DMS 273 treated with DMSO at 0.1 percent for 48 hours (cell line): ENCODE measurements at places on chromosomes 16 and 17.

DNA sequence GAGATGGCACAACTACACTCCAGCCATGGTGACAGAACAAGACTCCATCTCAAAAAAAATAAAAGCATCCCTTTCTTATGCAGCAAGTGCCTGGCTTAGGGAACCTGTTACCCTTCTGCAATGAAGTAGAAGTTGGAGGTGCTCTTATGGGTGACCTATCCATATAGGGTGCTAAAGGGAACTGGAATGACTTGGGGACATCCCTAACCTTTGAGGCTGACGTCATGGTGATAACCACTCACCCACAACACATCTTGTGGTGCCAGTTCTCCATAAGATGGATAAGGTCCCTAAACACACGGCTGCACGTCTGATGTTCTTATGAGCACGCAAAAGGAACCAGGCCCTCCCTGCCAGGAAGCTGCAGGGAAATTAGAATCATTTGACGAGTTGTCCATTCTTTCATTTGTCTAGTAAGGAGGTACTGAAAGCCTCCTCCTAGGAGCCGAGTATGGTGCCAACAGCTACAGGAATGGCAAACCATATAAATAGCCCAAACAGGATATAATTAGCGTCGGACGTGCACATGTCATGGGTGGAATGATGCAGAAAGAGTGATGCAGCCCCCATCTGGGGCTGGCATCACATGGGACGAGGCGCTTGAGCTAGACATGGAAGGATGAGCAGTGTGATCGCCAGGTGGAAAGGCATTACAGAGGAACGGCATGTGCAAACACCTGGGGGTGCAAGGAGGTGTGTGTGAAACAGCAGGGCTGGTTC lies 52.5 kb downstream of the ARHGAP27 start:
- DNase-seq = no peak

- DNase-seq = no peak
These were observed 22.5 kb downstream of the BANP start for GRCh38 chr16:87973717-87974116.

DNA sequence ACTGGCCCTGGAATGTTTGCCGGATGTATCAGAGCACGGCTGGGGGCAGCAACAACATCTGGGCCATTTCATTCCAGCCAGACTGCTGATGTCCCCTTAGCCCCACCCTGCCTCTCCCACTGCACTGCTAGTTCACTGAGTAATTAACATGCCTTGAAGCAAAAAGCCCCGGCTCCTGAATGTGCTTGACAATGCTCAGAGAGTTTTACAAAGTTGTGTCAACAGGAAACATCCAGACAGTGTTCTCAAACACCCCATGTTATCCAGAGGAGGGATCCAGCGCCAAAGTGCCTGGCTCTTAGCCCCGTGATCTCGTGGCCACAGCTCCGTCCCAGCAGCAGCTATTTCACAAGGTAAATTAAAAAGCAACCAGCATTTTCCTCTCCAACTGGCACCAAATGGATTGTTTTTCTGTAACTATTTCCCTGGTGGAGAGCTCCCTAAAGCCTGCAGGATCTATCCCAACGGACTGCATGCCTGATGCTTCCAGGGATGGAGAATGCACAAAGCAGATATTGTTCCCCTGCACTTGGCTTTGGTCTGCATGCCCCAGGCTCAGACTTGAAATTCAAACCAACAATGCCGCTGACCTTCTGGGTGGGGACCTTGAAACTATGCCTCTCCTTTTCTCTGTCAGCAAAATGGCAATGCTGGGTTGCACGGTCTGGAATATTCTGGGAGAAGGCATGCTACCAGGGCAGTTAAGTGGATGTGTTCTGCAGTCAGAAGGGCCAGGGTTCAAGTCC lies 115.6 kb upstream of the CDH5 start:
- DNase-seq = no peak

GRCh38 chr16:15521390-15521757 lies 87.0 kb downstream of the BMERB1 start:
- DNase-seq = no peak

GRCh38 chr16:87210894-87211293 lies 106.3 kb downstream of the C16orf95 start:
- no peak for DNase-seq

DNA sequence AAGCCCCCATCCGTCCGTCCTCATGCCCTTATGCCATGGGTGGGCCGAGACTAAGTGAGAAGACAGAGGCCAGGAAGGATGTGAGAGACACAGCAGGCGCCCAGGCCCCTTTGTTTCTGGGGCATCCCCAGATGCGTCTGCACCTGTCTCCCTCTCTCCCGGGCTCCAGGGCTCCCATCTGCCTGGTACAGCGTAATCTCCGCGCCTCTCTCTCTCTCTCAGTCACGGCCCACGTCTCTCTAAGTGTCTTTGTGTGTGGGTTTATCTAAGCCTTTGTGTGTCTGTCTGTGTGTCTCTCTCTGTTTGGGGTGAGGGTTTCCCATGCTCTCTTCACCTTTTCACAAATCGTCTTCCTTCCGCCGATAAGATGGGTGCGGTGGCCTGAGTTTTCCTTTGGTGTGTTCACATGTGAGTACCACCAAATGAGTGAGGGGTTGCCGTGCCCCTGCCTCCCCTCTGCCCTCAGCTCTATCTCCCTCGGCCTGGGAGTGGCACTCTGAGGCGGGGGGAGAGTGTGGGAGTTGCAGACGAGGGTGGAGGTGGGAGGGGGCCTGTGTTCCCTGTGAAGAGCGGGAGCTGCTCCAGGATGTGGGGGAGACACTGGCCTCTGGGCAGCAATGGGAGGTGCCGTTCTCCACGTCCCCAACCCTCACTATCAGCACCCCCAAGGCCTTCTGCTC lies 25.8 kb upstream of the ABCC3 start:
- DNase-seq = peak; percentile 28

DNA sequence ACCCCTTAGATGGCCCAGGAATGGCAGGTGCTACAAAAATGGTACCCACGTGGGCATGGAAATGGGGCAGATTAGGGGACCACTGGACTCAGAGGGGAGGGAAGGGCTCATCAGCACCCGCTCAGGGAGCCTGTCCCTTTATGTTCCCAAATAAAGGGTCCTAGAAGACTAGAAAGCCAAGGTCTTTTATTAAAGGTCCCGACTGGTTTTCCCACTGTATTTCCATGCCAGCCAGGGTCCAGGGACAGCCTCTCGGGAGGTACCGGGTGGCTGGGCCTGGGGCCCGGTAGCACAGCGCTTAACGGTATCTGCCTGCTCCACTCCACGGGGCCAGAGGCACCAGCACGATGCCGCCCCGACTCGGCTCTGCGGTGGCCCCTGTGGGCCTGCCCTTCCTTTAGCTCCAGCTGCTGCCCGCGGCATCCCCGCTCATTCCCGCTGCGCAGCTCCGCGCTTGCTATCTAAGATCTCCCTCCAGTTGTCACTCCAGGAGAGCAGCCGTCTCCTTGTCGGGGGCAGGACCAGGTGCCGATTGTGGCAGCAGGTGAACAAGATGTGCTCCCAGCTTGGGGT lies 1.4 kb downstream of the NT5C start:
- DNase-seq = no peak

- no peak for DNase-seq
These were observed 65.9 kb upstream of the CDH13 start for GRCh38 chr16:82560805-82561325.

- no peak for DNase-seq
These were observed 329.7 kb downstream of the HS3ST3B1 start for GRCh38 chr17:14630621-14631020.

DNA sequence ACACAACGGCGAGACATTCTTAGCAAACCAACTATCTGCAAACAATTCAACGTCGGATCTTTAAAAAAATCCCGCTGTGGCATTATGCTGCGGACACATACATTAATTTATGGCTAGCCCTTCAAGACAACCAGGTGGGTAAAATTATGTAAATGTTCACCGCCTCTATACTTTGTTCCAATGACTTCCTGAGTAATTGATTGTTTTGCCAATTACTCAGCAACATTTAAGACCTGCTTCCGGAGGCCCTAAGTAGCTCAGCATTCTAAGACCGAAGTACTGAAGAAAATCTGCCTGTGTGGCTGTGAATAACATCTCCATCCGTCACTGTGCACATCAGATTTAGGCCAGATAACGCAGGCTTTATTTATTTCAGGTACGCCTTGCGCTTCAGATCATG lies 23.3 kb downstream of the QPRT start:
- DNase-seq = no peak

DNA sequence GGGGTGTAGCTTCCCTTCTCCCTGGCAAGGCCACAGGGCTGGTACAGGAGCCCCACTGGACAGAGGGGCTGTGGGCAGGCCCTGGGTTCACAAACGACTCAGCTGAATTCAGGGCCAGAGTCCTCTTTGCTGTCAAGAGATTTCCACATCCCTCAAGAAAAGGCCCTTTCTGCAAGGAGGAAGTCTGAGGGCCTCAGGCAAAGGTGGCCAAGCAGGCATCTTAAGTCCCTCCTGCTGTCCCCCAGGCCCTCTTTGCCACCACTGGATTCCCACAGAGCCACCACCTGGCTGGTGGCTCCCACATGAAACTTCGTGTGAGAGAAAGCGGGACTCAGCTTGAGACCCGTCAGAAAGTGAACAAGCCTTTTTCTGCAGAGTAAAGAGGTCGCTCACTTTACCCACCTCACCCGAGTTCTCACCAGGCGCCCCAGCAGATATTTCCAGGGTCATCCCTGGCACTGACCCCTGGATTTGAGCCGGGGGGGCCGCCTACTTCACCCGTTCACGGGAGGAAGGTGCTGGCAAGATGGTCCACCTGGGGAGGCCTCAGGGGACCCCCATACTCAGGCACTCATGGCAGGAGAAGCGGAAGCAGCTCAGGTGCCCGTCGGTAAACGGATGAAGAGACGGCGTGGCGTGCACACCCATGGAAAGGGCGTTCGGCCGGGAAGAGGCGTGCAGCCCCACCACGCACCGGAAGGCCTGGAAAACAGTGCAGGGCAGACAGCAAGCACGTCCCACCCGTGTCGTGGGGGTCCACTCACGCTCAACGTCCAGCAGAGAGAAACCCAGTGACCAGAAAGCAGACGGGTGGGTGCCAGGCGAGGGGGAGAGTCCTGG lies 3.6 kb downstream of the RNF166 start:
- no peak for DNase-seq

GRCh38 chr17:7440113-7440833 lies 961 bp downstream of the FGF11 start:
- DNase-seq = no peak

GRCh38 chr17:28506763-28507487 lies 777 bp downstream of the FOXN1 start:
- no peak for DNase-seq

- peak; percentile 20 for DNase-seq
These were observed at the start of gene IL21R for GRCh38 chr16:27401768-27402568. Gene IL21R (plus strand): TSS chr16:27402174. CDS start chr16:27430072, 27,898 bp downstream.

- DNase-seq = peak; percentile 48
These were observed 180.6 kb downstream of the COPRS start for GRCh38 chr17:31678431-31678830.

GRCh38 chr17:42055496-42055895 lies 5.1 kb upstream of the C17orf113 start:
- DNase-seq = no peak

DNA sequence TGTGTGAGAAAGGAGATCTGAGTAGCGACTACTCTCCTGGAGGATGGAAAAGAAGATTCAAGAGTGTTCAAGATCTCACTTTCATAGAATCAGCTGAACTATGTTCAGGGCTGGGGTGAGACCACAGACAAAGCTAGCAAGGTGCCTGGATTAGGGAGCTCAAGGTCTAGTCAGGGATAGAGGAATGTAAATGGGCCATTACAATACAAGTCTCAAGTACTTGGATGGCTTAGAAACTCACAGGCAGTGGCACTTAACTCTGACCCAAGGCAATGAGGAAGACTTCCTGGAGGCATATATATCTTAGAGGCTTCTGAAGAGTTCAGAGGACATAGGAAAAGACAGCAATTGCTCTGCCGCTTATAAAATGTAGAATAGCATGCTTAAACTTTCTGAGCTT lies 184.9 kb upstream of the CDH11 start:
- no peak for DNase-seq

DNA sequence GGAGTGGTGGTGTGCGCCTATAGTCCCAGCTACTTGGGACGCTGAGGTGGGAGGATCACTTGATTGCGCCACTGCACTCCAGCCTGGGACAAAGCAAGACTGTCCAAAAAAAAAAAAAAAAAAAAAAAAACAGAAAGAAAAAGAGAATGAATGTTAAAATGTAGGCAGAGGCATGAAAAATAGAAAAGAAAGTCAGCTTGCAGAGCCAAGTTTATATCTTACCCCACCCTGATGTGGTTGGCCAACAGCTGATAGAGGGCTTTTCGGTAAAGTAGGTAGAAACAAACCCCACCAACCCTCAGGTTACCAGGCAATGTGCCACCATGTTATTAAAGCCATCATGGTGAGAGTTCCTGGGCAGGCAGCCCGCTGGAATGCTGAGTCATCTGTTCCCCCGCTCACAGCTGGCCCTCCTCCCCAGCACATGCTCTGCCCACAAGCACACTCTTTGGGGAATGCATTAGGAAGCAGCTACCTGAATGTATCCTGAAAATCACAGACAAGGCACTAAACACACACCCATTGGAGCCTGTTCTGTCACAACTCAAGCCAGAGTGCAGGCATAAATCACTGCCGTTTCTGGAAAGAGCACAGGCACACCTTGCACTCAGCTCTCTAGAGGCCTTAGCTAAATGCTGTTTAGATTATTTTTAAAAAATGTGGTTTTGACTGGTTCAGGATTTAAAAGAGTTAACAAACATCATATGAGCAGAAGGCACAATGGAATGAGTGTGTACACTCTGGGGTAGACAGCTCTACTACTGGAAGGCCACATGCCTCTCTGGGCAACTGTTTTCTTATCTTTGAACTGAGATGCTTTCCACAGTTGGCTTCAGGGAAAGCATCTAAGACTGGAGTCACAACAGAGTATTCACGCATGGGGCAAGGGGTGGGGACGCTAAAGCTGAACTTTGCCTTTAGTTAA lies 128.5 kb downstream of the PARN start:
- DNase-seq = peak; percentile 94

DNA sequence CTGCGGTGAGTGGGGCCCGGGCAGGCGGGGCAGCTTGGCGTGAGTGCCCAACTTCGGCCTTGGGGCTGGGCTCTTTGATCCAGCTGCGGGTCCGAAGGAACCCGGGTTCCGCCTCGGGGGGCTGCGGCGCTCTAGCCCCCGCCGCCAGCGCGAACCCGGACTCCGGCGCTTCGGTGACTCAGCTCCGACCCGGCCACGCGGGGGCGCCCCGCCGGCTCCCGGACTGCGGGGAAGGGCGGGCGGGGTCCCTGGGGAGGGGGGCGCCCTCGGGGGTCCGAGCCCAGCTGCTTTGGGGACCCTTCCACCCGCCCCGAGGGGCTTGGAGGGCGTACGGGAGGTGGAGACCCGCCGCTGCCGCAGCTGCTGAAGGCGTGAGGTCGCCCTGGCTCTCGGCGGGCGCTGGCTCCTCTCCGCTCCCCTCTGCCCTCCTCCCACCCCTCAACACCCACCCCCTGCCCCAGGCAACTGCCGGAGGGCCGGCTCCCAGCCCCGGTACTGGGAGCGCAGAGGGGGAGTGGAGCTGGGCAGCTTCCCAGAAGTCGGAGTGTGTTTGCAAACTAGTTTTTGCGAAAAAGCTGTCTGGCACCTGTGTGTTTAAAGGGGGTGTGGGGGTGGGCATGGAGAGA lies 516 bp downstream of the CPNE2 start:
- DNase-seq = no peak

DNA sequence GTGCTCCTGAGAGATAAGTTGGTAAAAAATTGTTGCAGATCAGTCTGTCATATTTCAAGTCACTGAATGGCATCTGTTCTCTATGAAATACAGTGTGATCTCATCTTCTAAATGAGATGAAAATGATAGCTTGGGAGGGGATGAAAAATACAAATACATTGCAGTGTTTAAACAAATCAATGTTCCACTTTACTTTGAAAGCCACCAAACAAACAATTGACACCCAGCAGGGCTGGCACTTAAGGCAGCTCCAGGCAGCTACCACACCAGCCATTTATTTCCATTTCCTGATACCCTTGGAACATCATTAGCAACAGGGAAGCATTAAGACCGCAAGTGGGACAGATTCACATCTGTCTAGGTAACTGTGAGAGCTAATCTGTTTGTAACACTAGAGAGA lies 827.6 kb upstream of the KIF2B start:
- DNase-seq = no peak
